ENCODE measurements at places on chromosomes 16 and 17.
A peak's percentile ranks its signal among the peaks of the same experiment; 100 is the strongest.

DNA sequence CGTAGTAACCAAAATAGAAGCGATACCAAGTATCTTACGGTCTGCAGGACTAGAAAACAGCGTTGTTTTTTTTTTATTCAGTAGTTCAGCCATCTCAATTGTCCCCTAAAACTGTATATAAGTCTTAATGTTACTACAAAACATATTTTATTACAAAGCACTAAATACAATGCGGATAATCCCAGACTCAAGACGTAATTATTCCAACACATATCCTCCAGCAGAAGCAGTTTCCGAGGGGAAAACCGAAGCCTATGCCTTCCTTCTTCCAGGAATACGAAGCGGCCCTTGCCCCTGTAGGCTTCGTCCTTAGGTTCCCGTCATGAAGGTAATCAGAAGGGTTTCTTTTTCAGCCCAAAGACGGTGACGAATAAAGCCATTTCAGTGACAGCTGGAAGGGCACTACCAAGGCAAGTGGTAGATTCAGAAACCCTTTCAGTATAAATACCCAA lies 2.3 kb downstream of the TMEM107 start:
- DNase-seq, result no peak

DNA sequence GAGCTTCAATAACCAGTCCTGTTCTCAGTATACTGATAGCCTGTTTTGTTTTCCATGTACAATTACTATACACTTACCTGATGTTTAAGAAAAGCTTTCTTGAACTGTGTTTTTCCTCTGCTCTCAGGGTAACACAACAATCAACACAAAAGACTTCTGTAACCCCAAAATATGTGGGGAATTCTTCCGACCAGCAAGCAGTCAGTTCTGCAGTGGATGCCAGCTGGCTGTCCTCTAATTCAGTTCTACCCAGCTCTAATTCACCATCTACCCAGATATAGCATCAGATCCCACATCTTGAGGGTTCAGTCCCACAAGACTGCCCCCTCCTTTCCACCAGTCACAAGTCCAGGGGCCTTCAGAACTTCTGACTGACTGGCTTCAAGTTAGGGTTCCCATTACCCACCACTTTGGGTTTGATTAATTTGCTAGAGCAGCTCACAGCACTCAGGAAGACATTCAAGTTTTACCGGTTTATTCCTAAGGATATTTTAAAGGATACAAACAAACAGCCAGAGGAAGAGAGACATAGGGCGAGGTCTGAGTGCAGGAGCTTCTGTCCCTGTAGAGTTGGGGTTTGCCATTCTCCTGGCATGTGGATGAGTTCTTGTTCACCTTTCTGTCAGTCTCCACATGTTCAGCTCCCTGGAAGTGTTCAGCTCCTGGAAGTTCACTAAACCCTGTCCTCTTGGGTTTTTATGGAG lies 178.2 kb downstream of the CHD9 start:
- DNase-seq, result no peak

GRCh38 chr17:81802048-81802758 lies 1.7 kb upstream of the GCGR start:
- no peak for DNase-seq

DNA sequence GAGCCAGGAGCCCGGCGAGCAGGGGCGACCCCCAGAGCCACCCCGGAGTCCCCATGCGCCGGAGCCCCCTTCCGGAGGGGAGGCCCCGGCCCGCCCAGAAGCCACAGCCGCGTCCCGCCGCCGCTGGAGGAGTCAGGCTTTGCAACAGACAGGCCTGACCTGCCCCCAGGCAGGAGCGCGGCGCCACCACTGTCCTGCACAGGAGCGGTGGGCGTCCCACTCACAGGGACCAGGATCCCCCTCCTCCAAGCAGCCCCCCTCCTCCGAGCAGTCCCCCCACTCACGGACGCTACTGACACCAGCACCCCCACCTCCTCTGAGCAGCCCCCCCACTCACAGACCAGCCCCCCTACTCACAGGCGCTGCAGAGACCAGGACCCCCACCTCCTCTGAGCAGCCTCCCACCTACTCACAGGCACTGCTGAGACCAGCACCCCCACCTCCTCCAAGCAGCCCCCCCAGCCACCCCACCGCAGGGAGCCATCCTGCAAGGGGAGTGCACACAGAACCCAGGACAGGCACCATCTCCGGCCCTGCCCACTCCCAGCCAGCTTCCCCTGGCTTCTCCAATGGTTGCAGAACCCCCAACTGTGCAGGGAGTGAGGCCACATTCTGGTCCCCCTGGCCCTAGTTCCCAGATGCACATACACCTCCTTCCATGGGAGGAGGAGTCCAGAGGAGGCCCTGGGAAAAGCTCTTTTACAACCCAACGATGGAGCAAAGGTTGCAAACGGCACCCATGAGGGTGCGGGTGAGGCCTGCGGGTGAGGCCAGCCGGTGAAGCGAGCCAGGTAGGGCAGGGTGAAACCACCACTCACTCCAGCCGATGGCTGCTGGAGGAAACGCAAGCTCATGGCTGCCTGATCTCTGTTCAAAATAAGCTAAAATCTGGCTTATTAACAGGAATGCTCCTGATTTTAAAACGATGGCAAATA lies 69.9 kb downstream of the ABR start:
- no peak for DNase-seq

- DNase-seq, result peak; percentile 38
Measured at GRCh38 chr17:1829592-1830257, at the start of the genes RPA1 and SMYD4. TSS of gene RPA1 (plus strand) at chr17:1830005. CDS start at chr17:1830094, 89 bp downstream. TSS of gene SMYD4 (minus strand) at chr17:1829902. CDS start at chr17:1827994, 1,908 bp downstream.

GRCh38 chr17:4229627-4230541 lies 33.9 kb downstream of the ANKFY1 start:
- peak; percentile 82 for DNase-seq

DNA sequence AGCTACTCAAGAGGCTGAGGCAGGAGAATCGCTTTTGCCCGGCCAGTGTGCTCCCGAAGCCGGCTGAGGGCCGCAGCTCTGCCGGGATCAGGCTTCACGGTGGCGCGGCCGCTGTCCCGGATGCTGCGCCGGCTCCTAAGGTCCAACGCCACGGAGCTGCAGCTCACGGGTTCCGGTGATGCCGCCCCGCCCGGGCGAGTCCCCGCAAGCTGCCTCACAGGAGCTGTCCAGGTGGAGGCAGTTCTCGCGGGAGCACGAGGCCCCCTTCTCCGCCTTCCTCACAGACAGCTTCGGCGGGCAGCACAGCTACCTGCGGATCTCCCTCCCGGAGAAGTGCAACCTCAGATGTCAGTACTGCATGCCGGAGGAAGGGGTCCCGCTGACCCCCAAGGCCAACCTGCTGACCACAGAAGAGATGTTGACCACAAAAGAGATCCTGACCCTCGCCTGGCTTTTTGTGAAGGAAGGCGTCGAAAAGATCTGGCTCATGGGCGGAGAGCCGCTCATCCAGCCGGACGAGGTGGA lies 111.4 kb upstream of the SIAH1 start:
- DNase-seq, result no peak

GRCh38 chr17:31646642-31647041 lies 212.4 kb downstream of the COPRS start:
- DNase-seq, result no peak

DNA sequence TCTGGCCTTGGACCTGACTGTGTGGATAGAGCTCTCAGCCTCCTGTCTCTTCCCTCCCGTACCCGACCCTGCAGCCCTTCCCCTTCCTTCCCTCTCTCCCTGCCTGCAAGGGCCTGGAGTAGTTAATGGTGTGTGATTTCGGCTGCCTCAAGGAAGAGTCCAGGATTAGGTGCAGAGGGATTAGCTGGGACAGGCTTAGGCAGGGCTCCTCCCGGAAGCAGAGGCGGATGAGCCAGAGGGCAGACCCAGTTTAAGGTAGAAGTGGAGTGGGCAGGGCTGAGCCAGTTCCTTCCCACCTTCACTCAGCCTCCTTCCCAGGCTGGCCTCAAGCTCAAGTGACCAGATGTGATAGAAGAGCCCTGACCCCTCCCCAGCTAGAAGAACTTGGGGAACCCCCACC lies 16.8 kb downstream of the GUCY2D start:
- no peak for DNase-seq

- DNase-seq, result no peak
Measured at GRCh38 chr16:87984632-87985267, 33.5 kb downstream of the BANP start.
